ENCODE measurements at places on chromosomes 2 and 18.

- DNase-seq: no peak
Observed at GRCh38 chr2:90069290-90069894, 1377.9 kb downstream of the RPIA start.

DNA sequence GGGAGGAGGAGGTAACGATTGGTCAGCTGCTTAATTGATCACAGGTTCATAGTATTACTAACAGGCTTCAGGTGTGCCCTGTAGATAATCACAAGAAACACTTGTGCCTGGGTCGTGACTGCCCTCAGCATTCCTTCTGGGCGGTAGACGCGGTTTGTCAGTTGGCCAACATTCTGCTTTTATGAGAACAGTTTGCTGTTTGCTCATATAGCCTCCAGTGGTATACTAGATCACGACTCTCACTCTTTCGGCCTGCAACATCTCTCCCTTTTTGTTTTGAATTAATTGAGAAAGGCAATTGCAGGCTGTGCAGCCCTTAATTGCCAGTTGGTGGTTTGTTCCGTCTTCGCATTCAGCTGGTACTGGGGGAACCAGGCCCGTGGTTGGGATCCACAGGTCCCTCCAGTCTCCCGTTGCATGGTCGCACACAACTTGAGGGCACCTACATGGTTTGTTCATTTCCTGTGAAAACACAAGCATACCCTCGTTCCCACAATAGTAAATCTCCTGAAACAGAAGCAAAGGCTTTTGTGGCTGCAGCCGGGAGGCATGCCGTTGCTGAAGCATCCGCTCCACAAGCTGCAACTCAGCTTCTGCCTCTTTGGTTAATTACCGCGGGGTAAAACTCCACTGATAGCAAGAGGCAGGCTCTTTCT is 30.3 kb upstream of the GPR17 start:
- no peak for DNase-seq

DNA sequence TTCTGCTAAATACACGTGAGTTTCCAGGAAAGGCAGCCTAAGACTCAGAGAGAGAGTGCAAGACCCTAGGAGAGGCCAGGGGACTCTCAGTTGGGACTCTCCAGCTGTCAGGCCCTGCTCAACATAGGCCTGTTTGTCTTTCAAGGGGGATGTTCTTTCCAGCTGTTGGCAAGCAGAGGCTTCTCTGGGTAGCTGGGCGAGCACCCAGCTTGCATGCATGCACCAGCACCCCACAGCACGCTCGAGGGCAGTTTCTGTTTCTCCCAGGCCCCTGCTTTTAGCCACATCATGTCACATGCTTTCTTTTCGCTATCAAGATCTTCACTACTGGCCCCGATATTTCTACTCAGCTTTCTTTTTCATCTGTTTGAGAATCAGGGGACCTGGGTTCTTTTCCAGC is 479.3 kb upstream of the HS6ST1 start:
- DNase-seq: no peak

DNA sequence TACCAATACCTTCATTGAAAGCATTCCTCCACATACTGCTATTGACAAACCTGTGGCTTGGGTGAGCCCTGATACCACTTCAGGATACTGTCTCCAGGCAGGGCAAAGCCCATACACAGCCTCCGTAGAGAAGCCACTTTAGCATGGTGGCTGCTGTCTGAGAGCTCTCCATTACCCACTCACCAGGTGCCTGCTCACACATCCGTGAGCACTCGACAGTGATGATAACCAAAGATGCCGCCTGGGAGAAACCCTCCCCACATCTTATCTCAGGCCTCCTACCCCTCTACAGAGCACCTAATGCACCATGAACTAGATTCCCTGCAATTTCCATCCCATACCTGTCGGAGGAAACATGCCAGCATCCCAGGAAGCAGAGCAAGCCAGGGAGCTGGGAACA is 57.6 kb upstream of the KLHL29 start:
- DNase-seq: no peak

- no peak for DNase-seq
Observed at GRCh38 chr18:1480309-1480708, 575.6 kb downstream of the ADCYAP1 start.

GRCh38 chr18:63146828-63147409 is 172.7 kb downstream of the BCL2 start:
- no peak for DNase-seq

GRCh38 chr2:180122874-180123273 is 115.8 kb upstream of the CWC22 start:
- DNase-seq: no peak

DNA sequence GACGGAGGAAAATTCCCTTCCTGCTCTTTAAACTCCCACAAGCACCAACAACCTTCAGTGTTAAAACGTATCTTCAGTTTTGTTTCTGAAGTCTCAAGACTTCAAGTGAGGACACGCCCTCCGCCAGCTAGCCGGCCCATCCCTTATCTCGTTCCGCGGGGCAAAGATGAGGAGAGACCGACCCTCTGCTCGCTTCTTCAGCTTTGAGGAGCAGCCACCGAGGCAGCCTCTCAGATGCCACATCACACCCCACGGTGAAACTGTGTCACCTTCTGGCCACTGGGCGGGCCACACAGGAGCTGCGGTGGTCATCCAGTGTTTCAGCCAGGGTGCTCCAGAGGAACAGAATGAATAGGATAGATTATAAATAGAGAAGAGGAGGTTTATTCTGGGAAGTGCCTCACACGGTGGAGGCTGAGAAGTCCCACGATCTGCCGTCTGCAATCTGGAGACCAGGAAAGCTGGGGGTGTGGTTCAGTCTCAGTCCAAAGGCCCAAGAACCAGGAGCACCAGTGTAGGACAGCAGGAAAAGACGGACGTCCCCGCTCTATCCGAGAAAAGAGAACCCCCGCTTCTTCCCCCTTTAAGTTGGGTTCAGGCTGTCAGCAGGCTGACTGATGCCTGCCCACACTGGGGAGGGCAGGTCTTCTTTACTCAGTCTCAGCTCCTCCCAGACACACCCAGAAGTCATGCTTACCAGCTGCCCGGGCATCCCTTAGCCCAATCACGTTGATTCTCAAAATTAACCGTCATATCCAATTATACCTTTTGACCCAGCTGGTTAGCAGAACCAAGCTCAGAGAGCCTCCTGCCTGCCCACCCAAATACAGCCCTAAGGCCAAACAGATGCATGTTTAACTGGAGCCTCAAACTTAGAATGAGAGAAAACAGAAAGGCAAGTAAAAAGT is 399.7 kb upstream of the ID2 start:
- no peak for DNase-seq

DNA sequence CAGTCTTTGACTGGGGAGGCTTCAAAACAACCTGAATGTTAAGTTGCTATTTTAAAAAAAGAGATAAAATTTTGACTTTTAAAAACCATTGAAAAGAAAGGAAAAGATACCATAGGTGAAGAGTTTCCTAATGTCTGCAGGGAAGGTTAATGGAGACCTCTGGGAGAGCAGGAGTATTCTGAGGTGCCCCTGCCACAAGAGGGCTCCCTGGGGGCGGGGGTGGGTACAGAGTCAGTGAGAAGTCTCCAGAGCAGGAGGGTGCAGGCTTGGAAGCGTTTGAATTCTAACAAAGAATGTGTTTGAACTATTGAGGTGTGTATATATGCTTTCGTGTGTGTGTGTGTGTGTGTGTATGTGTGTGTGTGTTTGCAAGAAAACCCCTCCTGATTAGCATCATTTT is 46.7 kb upstream of the ST6GAL2 start:
- no peak for DNase-seq

GRCh38 chr2:62045017-62045543 is 139.6 kb downstream of the COMMD1 start:
- no peak for DNase-seq

DNA sequence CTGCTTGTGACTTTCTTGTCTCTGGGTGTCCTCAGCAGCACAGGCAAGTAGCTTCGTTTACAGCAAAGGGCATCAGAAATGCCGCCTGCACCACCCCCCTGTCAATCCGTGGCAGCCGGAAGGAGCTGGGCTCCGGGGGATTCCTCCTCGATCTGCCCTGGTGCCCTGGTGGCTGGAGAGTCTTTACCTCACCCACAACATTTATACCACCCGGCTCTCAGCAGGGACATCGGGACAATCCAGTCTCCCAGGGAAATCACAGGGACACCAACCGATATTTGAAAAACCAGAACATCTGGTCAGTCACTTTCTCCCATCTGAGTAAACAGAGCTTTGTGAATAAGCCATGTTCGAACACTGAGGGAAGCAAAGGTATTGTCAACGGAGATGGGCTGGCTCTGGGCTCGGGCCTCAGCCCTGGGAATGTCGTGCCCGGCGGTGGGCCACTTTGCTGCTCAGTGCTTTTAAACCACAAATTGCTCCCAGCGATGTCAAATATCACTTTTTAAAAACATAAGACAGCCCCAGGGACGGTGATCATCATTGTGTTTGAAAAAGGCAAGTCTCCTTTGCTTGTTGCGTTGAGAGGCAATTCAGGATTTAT is 210.0 kb upstream of the SALL3 start:
- no peak for DNase-seq

DNA sequence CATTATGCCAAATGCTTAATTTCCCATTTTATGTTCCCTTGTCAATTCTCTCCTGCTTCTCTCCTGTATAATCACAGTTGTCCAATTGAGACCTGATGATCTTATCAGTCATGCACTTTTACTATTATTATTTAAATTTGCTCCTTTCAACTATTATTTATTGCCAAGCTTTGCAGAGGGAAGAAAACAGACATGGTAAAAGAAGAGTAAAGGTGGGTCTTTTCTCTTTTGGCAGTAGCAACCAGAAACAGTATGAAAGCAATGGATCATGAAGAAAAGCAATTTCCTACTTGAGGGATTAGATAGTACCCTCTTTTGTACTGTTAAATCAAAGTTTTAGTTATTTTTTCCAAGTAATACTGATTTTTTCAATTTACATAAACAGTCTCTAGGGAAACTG is 667.4 kb downstream of the NRXN1 start:
- no peak for DNase-seq

GRCh38 chr2:31246184-31246852 is 12.4 kb downstream of the EHD3 start:
- DNase-seq: no peak

GRCh38 chr2:189213250-189213649 is 33.7 kb upstream of the COL5A2 start:
- no peak for DNase-seq

GRCh38 chr2:240620859-240621258 is 4.4 kb upstream of the GPR35 start:
- no peak for DNase-seq

DNA sequence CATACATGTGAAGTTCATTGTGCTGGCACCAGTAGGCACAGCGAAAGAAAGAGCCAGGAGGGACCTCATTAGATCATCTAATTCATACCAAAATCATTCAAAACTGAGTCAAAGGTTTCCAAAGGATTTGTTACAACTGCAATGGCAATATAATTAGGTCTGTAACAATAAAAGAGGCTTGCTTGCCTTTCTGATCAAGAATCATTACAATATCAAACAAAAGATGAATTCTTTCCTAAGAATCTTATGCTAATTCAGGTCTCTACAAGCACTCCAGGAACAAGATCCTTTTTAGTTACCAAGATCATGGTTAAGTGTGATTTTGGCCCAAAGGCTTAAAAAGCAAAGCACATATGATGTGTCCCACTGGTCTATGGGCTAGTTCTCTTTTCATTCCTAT is 41.9 kb upstream of the ITPRID2 start:
- DNase-seq: no peak

DNA sequence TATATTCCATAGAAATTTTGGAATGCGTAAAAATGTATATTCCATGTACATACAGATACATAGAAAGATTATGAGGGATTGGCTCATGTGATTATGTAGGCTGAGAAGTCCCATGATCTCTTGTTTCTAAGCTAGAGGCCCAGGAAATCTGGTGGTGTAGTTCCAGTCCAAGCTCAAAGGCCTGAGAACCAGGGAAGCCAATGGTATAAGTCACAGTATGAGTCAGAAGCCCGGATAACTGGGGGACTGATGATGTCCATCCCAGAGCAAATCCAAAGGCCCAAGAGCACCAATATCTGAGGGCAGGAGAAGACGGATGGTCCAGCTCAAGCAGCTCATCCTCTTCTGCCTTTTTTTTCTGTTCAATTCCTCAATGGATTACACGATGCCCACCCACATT is 385.0 kb upstream of the KLHL29 start:
- no peak for DNase-seq

DNA sequence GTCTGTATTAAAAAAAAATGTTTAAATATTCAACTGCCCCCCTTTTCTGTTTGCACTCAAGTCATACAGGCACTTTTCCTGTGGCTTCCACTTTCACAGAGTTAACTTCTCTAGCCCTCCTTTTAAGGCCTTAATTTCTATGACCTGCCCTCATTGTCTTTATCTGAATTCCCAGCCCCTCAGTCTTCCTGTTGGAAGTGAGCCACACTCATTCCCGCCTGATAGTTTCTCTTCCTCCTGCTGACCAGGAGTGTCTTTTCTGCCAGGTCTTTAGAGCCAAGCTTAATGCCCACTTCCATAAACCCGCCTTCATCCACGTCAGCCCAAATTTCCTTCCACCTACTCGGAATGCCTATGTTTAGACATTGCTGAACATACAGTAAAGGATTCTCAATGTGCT is 10.5 kb downstream of the COPS8 start:
- DNase-seq: no peak

DNA sequence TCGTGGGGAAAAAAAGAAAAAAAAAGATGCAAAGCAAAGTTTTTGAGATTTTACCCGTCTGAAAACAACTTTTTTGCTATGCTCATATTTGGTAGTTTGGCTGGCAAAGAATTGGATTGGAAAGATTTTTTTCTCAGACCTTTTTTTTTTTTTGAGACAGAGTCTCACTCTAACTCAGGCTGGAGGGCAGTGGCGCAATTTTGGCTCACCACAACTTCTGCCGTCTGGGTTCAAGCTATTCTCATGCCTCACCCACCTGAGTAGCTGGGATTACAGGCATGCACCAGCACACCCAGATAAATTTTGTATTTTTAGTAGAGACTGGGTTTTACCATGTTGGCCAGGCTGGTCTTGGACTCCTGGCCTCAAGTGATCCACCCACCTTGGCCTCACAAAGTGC is 56.3 kb upstream of the TANC1 start:
- no peak for DNase-seq

DNA sequence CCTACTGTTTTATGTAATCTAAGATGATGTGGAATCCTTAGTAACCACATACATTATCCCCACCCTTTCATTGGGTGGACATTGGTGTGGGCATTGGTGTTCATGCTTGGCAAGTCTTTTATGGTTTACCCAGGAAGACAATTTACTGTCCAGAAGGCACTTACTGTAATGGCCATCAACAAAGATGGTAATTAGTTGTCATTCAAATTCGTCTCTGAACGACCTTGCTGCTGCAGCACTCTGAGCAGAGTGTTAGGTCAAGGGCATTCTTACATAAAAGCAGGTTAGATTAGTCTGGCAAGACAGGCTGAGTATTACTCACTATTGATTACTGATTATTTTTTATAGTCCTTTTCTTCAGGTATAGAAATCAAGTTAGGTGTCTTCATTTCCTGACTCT is 447.9 kb downstream of the XIRP2 start:
- DNase-seq: no peak

GRCh38 chr2:230299618-230300017 is 27.4 kb upstream of the SP140L start:
- DNase-seq: no peak

DNA sequence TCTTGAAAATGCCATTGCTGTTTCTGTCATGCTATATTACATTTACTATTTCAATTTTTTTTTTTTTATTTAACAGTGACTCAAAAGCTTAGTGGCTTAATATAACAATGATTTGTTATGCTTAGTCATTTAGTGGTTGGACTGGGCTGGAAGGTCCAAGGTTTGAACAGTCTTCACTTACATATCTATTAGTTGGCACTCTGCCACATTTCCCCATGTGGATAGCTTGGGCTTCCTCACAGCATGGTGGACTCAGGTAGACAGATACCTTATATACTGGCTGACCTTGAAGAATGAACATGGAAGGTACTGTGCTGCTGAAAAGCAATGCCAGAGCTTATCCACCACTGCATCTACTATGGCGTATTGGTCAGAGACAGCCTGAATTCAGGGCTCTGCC is 909.5 kb upstream of the SOX11 start:
- no peak for DNase-seq

Measured in amniotic stem cell (primary cell).